ENCODE measurements at places on chromosomes 1 and 21.

DNA sequence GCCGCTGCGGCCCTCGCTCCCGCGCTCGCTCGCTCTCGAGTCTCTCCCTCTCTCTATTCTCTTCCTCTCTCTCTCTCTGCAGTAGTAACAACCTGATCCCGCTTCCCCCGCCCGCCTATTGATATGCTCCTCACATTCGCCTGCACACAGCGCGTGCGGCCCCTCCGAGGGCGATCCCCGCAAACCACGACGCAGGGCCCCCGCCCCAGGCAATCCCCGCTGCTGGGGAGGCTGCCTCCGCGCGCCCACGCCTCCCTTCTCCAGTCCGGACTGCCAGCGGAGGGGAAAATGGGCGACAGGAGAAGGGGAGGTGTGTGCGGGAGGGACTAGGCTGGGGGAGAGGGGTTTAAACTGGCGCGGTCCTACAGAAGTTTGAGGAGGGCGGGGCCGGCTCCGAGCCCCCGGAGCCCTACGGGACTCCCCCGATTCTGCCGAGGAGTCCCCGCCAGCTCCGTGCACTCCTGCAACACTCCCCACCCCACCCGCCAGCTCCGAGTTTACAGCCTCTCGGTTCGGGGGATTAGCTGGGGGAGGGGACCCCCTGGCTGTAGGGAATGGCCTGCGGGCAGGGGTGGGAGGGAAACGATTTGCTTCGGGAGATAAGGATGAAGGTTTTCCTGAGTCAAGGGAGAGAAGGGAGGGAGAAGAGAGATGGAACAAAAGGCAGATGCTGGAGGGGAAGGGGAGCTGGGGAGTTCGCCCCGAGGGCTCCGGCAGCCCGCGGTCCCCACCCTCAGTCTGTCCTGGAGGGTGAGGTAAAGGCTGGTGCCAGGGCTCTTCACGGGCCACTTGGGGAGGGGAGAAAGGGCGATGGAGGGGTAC lies 66.6 kb downstream of the SYT2 start:
- no peak for DNase-seq

DNA sequence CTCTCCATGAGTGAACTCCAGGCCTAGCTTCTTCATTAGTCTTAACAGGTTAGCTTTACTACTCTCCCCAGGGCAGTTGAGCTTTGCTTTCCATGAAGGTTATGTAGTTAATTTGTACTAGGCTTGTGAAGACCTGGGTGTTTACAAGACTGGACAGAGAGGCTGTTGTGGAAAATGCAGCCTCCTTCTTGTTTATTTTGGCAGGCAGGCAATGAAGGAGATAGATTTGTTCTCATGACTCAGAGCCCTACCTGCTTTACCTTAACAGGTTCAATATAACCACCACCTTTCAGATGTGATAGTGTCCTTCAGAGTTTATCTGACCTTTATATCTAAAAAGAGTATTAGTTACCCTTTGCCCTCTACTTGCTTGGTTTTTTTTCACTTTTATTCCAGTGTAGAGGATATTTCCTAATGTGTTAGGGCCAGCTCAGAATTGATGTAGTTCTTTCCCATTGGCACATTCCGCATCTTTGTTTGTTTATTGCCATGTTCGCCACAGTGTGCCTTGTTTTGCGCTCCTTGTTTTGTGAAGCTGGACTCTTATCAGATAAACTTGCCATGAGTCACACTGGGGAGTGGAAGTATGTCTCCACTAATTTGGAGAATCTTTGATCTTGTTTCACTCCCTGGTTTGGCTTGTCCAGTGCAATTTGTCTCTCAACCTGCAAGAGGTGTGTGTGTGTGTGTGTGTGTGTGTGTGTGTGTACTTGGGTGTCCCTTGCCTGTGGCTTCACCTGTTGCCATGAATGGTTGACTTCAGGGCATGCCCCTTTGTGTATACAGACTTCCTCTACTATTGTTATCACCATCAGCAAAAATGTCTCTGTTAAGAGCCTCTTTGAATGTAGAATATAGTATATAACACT lies 87.4 kb upstream of the MACF1 start:
- no peak for DNase-seq

GRCh38 chr1:75136921-75137641 lies 2.9 kb downstream of the LHX8 start:
- no peak for DNase-seq

DNA sequence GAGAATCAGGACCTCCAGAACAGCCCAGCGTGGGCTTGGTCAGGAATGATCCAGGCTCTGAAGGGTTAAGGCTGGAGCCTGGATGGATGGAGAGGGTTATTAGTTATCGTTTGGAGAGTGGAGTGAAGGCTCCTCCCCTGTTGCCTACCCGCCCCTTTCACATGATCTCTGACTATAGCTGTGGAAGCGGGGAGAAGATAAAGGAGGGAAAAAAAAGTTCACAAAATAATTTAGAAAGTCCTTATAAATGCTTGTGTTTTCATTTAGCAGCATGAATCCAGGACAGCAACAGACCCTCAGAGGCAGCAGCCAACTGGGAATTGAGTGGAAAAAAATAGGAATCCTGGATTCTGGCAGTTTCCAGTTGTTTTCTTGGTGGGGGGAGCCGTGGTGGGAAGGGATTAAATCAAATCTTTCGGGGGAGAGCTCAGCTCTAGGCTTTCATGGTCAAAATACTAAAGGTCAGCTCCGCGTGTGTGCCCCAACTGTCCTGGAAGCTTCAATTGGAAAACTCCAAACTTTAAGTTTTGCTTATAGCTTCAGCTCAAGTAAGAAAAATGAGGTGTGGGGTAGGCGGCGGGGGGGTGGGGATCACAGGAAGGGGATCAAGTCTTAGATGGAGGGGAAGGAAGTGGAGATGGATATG lies 595 bp upstream of the DDR2 start:
- no peak for DNase-seq

- DNase-seq = no peak
Measured at GRCh38 chr1:233102341-233102740, 151.9 kb downstream of the NTPCR start.

- peak; percentile 76 for DNase-seq
Measured at GRCh38 chr1:200738949-200739651, 407 bp downstream of the CAMSAP2 start.

- peak; percentile 49 for DNase-seq
Measured at GRCh38 chr1:233252441-233252840, 43.1 kb downstream of the PCNX2 start.

Measured in pons (tissue), 1 donor.